ENCODE measurements at places on chromosomes 5 and 9.

- no peak for DNase-seq
Observed at GRCh38 chr5:125829349-125829748, 593.9 kb upstream of the GRAMD2B start.

- DNase-seq, result no peak
Observed at GRCh38 chr9:127316586-127317323, 52.2 kb downstream of the GARNL3 start.

DNA sequence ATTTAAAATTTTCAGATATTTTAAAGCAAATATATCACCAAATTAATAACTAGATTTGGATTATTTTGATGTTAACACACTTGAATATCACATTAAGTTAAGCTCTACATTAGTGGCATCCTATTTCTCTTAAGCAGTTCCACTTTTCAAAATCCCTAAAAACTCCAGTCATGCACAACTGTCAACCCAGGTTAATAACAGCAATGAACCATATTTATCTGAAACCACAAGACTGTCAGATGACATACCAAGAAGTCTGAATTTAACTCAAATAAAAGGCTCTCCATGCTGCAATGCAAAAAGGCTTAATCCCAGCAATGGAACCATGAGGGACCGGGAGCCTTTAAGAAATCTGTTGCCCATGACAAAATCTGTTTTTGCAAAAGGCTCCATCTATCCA, 27.5 kb downstream of the FNIP1 start:
- no peak for DNase-seq

DNA sequence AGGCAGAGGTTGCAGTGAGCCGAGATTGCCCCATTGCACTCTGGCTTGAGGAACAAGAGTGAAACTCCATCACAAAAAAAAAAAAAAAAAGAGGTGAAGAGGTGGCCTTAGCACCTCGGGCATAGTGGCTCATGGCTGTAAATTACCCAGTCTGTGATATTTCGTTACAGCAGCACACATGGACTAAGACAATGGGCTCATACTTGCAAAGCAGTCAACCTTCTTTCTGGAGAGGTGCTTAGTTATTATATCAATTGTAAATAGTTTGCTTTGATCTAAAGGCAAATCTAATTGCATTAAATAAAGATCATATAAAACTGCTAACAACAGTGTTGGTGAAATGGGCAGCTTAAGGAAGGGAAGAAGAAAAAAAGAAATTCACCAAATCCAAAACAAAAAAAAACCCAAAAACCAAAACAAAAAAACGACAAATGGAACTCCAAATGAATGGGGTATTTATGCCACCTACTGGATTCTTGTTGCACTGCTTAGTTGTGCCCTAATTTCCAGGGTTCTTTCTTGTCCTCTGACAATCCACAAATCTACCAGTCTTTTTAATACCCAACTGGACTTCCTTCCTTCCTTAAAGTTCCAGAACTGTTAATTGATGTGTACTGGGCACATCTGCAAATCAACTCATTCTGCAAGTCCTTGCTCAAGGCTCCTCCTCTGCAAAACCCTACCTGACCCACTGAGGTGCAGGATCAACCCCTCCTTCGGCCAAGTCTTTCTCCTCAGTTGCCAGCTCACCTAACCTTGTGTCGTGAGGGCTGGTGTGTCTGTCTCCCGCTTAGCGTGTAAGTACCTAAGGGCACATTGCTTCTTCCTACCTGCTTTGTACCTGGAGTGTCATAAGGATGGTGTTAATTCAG, 35.0 kb upstream of the DMRT1 start:
- no peak for DNase-seq

DNA sequence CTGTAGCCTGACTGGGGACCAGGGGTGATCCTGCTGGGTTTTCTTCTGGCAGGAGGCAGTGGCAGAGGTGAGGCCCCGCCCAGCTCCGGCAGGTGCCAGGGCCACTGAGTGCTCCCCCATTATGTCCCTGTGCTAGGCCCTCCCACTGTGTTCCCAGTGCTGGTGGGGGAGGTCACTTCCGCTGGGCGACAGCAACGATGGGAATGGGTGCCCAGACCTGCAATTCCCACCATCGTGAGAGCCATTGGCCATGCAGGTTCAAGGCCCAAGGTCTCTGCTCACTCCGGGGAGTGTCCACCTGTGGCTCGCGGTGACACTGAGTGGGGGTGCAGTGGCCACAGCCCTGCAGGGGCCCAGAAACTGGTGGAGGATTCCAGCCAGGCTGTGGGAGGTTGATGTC, 98.6 kb downstream of the RXRA start:
- no peak for DNase-seq

DNA sequence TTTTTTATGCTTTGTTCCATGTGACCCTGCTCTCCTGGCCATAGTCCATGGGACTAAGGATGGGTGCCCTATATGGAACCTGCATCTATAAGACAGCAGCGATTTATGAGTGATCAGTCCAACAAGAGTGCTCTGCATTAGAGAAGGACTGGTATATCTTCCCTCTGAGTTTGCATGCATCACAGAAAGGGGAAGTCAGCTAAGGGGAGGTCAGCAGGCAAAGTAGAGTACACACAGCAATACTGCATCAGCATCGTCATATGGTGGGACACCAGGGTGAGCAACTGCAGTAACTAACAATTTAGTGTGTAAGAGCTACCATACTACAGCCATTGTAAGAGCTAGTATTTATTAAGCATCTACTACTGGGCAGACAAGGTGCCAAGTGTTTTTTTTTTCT, 311.3 kb downstream of the NDUFS4 start:
- DNase-seq, result no peak
